ENCODE measurements at places on chromosomes 11 and 22.

GRCh38 chr11:17511571-17511970 is 32.6 kb downstream of the USH1C start:
- H3K4me3 ChIP-seq: no peak overlapping the region
- H3K4me1 ChIP-seq: no peaks in the 10 kb centered on the region
- H3K36me3 ChIP-seq: no peaks in the 10 kb centered on the region
- no peak for DNase-seq
- no peak overlapping the region for H3K27ac ChIP-seq

DNA sequence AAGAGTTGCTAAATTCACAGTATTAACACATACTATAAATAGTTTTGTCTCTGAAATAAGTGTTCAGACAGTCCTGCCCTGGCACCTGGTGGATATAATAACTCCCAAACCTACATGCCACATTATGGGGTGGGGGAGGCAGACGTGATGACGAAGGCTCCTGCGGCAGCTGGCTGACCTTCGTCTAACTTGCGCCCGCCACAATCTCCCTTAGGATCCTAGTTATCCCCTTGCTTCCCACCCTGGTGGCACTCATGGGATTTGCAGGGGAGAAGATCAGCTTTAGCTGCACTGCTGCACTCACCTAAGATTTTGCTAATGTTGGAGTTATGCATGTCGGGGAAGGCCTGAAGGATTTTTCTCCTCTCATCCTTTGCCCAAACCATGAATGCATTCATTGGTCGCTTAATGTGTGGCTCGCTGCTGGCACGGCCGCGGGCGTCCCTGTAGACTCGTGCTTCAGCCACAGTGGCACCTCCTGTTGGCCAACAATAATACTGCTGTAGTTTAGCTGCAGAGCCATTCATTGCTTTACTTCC is 367.6 kb downstream of the SOX6 start:
- no peaks in the 10 kb centered on the region for H3K27me3 ChIP-seq
- no peak overlapping the region for H3K4me3 ChIP-seq
- H3K27ac ChIP-seq: no peak overlapping the region
- H3K36me3 ChIP-seq: no peaks in the 10 kb centered on the region
- DNase-seq: no peak

DNA sequence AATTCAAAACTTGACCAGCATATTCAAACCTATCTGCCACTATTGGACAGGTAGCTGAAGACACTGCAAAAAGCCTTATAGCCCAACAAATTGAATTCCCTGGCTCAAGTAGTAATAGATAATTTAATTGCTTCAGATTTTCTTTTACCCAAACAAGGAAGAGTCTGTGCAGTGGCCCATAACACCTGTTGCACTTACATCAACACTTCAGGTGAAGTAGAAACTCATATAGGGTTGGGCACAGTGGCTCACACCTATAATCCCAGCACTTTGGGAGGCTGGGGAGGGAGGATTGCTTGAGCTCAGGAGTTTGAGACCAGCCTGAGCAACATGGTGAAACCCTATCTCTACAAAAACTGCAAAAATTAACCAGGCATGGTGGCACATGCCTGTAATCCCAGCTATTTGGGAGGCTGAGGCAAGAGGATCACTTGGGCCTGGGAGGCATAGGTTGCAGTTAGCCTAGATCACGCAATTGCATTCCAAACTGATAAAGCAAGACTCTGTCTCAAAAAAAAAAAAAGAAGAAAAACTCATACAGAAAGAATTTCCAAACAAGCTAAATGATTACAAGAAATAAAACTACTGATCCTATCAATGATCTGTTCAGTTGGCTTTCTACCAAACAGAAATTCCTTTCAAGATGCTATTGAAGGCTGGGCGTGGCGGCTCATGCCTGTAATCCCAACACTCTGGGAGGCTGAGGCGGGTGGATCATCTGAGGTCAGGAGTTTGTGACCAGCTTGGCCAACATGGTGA is 9.5 kb downstream of the FOLR3 start:
- no peaks in the 10 kb centered on the region for H3K36me3 ChIP-seq
- H3K4me1 ChIP-seq: no peaks in the 10 kb centered on the region
- H3K27ac ChIP-seq: no peak overlapping the region
- DNase-seq: no peak
- no peak overlapping the region for H3K4me3 ChIP-seq

DNA sequence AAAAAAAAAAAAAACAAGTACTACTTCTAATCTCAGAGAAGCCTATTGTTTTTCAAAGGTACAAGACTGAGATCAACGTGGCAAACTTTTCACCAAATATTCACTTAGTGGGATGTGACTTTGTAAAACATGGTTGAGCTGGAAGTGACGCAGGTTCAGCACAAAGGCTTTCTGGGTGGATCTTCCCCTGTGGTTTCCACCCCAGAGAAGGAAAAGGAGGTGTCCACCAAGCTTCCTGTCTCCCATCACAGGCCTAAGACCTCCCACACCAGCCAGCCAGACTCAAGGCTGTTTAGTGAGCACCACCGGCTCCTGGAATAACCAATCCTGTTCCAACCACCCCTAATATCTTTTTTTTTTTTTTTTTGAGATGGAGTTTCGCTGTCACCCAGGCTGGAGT is 5.7 kb downstream of the TMEM184B start:
- no peak for DNase-seq
- peaks cover 40% of the 10 kb centered on the region for H3K4me1 ChIP-seq
- peak overlapping the region; percentile 63 for H3K27ac ChIP-seq
- H3K4me3 ChIP-seq: no peak overlapping the region
- H3K27me3 ChIP-seq: no peaks in the 10 kb centered on the region
- no peaks in the 10 kb centered on the region for H3K36me3 ChIP-seq

GRCh38 chr11:119099711-119100110 is 1.9 kb downstream of the DPAGT1 start:
- H3K27ac ChIP-seq: no peak overlapping the region
- H3K36me3 ChIP-seq: no peaks in the 10 kb centered on the region
- H3K4me3 ChIP-seq: no peak overlapping the region

DNA sequence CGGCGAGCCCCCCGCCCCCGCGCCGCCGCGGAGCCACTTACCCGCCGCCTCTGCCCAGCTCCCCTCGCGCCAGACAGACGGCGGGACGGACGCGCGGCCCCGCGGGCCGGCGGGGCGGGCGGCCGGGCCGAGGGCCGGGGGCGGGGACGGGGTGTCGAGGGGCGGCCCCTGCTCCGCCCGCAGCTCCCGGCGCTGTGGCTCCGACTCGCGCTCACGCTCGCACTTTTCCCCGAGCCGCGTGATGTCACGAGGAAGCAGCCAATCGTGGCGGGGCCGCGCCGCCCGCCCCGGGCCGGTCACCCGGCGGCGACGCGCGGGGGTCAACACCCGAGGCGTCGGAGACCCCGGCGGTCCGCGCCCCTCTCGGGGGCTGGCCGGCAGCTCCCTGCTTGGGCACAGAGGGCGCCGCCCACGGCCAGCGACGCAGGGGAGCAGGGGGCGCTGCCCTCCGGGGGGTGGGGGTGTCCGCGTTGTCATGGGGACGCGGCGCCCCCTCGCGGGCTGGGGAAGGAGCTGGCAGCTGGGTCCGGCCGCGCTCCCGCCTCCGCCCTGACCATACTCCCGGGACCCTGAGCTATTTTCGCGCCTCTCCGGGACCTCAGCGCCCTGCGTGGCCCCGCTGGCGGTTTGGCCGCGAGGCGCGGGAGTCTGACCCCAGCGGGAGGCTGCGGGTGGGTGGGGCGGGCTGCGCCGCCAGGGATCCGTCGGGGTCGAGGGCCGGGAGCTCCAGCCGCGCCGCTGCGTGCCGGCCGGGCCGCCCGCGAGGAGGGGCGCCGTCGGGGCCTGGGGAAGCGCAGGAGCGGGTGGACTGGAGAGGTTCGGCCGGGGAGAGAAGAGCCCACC is at the start of gene CHRM4:
Gene CHRM4 (minus strand): TSS at position 199 of the 843 bp plus-strand sequence. CDS start 5,219 bp downstream, outside the sequence.
- H3K4me3 ChIP-seq: no peak within 1 kb of the TSS
- H3K27ac ChIP-seq: no peak within 1 kb of the TSS
- H3K36me3 ChIP-seq: peaks cover under 1% of the 10 kb centered on the region
- peaks cover 40% of the 10 kb centered on the region for H3K4me1 ChIP-seq

- H3K36me3 ChIP-seq: no peaks in the 10 kb centered on the region
- H3K27ac ChIP-seq: peak overlapping the region; percentile 75
- no peak for DNase-seq
- H3K27me3 ChIP-seq: no peaks in the 10 kb centered on the region
- H3K4me1 ChIP-seq: peaks cover 48% of the 10 kb centered on the region
- H3K4me3 ChIP-seq: no peak overlapping the region
Measured at GRCh38 chr22:29152954-29153719, 52.6 kb upstream of the EMID1 start.

GRCh38 chr11:66879000-66879399 is 22.1 kb downstream of the LRFN4 start:
- DNase-seq: no peak
- H3K4me1 ChIP-seq: peaks cover 17% of the 10 kb centered on the region
- no peaks in the 10 kb centered on the region for H3K27me3 ChIP-seq
- H3K4me3 ChIP-seq: no peak overlapping the region
- H3K36me3 ChIP-seq: no peaks in the 10 kb centered on the region

DNA sequence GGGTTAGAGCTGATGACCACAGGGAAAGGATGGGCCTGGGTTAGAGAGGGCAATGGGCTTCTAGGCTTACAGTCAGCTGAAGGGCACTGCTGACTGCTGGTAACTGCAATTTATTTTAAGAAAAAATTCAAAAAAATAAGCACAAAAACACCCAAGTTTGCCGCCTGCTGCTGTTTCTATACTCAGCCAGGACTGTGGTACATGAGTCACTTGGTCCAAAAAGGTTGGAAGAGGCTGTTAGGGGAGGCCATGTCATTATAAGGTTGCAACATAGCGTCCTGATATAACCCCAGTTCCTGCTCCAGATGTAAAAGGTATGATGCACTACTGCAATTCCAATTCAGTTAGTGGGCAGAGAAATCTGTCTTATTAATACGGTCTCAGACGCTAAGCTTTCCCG is 98.9 kb downstream of the ETS1 start:
- H3K27me3 ChIP-seq: no peaks in the 10 kb centered on the region
- no peak overlapping the region for H3K4me3 ChIP-seq
- no peak for DNase-seq
- H3K27ac ChIP-seq: peak overlapping the region; percentile 56
- H3K4me1 ChIP-seq: peaks cover 11% of the 10 kb centered on the region

DNA sequence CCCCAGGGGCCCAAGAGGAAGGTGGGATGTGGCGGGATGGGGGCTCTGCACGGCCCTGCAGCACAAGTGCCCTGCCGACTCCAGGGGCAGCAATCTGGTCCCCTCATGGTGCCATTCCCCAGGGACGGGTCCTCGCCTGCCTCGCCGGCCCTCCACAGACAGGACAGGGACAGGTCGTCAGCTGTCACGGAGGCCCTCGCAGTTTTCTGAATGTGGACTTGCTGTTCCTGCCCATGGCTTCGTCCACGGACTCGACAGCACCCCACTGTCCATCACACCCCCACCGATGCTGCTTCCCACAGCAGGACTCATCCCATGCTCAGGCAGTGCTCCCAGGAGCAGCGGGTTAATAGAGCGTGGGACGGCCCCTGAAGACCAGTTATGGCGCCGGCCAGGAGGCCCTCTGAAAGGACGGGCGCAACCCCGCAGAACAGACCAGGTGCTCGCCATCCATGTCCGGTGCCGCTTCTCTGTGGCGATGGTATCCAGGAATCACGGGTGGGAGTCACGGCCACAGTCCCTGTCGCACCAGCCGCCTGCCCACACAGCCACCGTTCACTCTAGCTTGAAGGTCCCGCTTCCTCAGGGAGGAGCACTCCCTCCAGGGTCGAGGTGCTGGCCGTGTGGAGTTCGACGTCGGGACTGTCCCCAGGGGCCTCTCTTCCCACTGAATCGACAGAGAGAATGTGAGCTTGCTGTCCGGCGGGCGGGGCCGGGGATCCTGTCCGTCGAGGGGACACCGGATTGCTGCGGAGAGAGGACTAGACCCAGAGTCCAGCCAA is 18.5 kb upstream of the MUC2 start:
- H3K27ac ChIP-seq: peak overlapping the region; percentile 84
- H3K4me3 ChIP-seq: no peak overlapping the region
- H3K36me3 ChIP-seq: no peaks in the 10 kb centered on the region
- peaks cover 15% of the 10 kb centered on the region for H3K27me3 ChIP-seq

DNA sequence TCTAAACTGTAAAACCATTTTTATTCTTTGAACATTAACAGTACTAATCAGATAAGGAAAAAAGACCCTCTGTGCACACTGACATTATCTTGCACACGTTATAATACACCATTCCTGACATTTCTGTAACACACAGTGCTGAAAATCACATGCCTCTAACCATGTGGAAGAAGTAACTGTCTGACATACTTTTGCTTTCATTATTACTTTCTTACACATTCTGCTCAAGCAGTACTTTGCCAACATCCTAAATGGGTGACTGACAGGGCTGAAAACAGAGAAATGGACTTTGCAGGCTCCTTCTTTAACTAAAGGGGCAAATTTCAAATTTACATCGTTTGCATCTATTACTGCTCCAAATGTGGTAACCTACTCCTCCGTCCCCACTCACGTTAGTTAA is 22.8 kb upstream of the TP53AIP1 start:
- H3K27me3 ChIP-seq: no peaks in the 10 kb centered on the region
- H3K27ac ChIP-seq: no peak overlapping the region
- peaks cover 9% of the 10 kb centered on the region for H3K36me3 ChIP-seq

DNA sequence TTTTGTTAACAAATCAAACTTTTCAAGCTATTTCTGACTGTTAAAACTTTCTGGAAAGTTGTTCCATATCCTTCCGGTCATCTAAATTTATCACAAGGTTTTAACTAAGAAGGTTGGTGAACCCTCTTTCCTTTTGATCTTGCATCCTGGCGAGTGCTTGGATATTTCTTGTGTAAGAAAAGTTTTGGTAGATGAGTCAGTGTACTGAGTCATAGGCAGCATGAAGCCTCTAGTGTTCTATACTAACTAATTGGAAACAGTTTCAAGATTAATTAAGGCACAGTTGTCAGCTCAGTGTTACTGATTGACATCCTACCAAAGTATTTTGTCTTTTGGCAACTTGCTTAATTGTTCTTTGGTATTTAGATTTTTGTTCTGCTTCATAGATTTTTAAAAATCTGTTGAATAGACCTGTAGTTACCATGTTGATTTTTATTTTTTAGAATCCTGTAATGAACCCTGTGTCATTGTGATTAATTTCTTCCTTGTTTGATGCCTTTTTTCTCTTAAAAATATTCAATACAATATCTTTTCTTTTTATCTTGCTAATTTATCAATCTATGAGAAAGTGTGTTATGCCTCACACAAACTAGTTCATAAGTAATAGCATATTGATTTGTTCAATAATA is 38.0 kb downstream of the METTL15 start:
- DNase-seq: no peak
- no peak overlapping the region for H3K4me3 ChIP-seq
- no peak overlapping the region for H3K27ac ChIP-seq
- H3K27me3 ChIP-seq: no peaks in the 10 kb centered on the region

DNA sequence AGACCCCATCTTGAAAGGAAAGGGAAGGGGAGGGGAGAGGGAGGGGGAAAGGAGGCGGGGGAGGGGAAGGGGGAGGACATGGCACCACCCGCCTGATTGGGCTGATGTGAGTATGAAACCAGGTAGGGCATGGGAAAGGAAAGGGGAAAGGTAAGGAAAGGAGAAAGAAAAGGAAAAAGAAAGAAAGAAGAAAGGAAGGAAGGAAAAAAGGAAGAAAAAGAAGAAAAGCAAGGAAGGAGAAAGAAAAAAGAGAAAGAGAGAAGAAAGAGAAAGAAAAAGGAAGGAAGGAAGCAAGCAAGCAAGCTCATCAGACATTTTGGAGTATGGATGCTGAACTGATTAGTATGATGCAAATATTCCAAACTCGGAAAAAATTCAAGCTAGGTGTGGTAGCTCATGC is 36.0 kb upstream of the TFIP11 start:
- DNase-seq: no peak
- H3K4me3 ChIP-seq: no peak overlapping the region
- H3K36me3 ChIP-seq: no peaks in the 10 kb centered on the region
- H3K27me3 ChIP-seq: no peaks in the 10 kb centered on the region
- H3K27ac ChIP-seq: no peak overlapping the region
- no peaks in the 10 kb centered on the region for H3K4me1 ChIP-seq
